Spinal cord (tissue), 10 donors: ENCODE measurements at places on chromosomes 11 and 22. TPM values are rescaled to one million over a fixed set of nuclear protein-coding genes. Genes with fewer than 3 reads are reported as not detected.
A peak's percentile ranks its signal among the peaks of the same experiment; 100 is the strongest.

Gene IFTAP
- total RNA-seq: 42.4 TPM

- no peak overlapping the region for H3K4me3 ChIP-seq
- H3K36me3 ChIP-seq: peaks cover 51% of the 10 kb centered on the region
- H3K27me3 ChIP-seq: no peaks in the 10 kb centered on the region
Observed at GRCh38 chr22:46390652-46391301, 55.3 kb downstream of the TRMU start.

DNA sequence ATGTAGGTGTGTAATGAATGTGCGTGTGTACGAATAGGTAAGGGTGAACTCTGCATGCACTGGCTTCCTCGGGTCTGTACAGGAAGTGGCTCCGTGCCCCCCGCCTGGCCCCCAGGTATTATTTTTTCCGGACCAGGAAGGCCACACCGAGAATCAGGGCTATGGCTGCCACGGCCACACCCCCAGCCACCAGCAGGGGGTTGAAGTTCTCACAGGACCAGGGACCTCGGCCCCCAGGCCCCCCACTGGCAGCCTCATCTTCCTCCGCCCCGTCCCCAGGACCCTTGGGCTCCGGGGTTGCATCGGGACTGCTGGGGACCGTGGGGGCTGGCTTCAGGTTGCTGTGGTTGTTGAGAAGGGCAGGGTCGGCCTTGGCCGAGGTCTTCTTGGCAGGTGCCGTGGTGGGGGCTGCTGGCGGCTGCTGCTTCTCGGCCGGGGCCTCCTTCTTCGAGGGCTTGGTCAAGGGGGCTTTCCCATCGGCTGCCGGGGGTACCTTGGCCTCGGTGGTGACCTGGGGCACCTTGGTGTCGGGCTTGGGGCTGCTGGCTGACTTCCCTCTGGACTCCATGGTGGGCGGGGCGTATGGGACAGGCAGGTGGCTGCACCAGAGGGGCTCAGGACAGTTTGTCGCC is 1.8 kb downstream of the CEND1 start:
- DNase-seq: no peak
- peaks cover 42% of the 10 kb centered on the region for H3K4me1 ChIP-seq
- peaks cover 3% of the 10 kb centered on the region for H3K27me3 ChIP-seq
- no peak overlapping the region for H3K27ac ChIP-seq
- H3K36me3 ChIP-seq: peaks cover 63% of the 10 kb centered on the region

DNA sequence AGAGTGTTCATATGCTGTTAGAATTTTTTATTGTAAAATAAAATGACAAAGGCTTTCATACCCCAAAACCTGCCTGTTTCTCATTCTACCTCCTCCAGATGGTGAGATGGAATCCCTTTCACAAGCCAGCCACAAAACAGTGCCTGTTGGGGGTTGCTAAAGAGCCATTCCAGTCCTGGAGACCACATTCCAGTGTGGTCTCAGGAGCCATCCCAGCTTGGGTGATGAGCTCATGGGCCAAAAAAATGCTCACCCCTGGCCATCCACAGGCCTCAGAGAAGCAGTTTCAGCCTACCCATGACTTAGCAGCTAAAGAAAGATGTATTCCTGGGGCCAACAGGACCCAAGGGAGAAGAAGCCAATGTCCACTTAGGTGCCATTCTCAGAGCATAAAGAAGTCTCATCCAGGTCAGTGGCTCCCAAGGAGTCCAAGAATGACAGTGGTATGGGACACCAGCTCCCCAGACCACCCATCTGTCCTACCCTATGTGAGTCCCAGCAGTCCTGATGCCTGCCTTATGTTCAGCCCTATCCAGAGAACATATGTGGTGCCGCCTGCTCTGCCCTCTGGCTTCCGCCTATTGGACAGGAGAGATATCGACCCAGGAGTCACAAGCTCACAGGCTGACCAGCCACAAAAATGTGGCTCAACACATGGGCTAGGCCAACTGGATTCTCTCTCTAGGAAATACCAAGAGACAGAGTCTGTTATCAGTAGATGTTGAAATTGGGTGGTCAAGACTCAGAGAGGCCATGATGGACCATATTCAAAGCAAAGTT is 26.4 kb downstream of the C11orf91 start:
- no peak overlapping the region for H3K4me3 ChIP-seq
- H3K27me3 ChIP-seq: no peaks in the 10 kb centered on the region
- peaks cover 4% of the 10 kb centered on the region for H3K36me3 ChIP-seq
- DNase-seq: no peak

DNA sequence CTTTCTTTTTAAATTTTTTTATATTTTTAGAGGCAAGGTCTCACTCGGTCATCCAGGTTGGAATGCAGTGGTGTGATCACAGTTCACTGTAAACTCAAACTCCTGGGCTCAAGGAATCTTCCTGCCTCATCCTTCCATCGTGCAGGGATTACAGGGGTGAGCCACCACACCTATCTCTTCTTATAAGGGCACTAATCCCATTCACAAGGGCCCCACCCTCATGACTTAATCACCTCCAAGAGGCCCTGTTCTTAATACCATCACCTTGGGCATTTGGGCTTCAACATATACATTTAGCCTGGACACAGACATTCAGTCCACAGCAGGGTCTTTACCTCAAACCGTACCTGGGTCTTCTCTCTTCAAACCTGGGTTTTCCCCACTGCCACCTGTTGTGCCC is 4.5 kb upstream of the GTSE1 start:
- DNase-seq: no peak
- no peak overlapping the region for H3K27ac ChIP-seq
- no peak overlapping the region for H3K4me3 ChIP-seq

Gene VSIG2
- total RNA-seq: 1.3 TPM

GRCh38 chr11:32008880-32009551 is 81.9 kb upstream of the RCN1 start:
- no peak overlapping the region for H3K4me3 ChIP-seq

Gene ROM1
- total RNA-seq: 4.8 TPM

- no peak overlapping the region for H3K27ac ChIP-seq
- H3K4me3 ChIP-seq: peak overlapping the region; percentile 12
- peaks cover 64% of the 10 kb centered on the region for H3K27me3 ChIP-seq
- peaks cover 40% of the 10 kb centered on the region for H3K4me1 ChIP-seq
Observed at GRCh38 chr22:50531962-50532674, 2.3 kb upstream of the TYMP start.

Gene INSC
- 9.2 TPM for total RNA-seq

DNA sequence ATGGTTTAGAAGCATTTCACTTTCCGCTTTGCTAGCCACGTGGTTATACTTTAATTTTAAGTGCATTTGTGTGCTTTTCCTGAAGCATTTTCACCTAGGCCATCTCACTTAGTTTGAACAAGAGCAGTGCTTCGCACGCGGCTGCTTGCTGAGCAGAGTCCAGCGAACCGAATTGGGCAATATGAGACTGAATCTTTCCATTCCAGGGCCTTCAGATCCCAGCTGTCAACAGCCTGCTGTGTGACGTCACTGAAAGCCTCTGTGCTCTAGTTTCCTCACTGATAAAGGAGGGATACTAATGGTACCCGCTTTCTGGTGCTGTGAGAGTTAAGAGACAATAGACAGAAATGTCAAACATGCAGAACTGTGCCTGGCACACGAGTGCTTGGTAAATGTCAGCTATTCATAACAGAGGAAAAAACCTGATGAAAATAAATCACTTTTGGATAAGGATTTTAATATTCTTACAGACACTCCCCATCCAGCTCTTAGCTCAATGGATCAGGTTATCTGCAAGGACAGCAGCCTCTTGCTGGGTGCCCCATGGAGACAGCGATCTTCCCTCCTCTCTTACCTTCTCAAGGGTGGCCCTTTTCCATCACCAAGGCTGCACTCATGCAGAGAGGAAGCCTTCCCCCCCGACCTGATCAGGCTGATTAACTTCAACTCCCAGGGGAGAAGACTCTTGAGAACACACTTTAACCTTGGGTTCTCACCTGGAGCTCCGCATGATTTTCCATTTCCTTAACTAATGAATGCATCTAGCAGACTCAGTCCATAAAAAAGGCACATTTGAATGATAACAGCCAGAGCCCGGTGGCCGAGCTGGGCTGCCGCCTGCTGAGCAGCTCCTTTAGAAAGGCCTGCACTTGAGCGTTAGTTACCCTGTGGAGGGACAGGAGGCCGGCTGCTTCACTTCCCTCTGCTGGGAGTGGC is 3.5 kb upstream of the GLB1L3 start:
- H3K4me1 ChIP-seq: peaks cover 18% of the 10 kb centered on the region
- peaks cover 59% of the 10 kb centered on the region for H3K27me3 ChIP-seq
- no peak overlapping the region for H3K27ac ChIP-seq
- DNase-seq: peak; percentile 26

DNA sequence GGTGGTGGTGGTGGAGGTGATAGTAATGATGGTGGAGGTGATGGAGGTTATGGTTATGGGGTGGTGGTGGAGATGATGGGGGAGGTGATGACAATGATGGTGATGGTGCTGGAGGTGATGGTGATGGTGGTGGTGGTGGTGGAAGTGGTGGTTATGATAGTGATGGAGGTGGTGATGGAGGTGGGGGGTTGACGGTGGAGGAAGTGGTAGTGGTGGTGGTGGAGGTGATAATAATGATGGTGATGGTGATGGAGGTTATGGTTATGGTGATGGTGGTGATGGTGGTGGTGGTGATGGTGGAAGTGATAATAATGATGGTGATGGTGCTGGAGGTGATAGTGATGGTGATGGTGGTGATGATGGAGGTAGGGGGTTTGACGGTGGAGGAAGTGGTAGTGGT is 16.9 kb upstream of the WNT7B start:
- H3K4me1 ChIP-seq: peaks cover 44% of the 10 kb centered on the region
- H3K27ac ChIP-seq: no peak overlapping the region
- no peak overlapping the region for H3K4me3 ChIP-seq
- H3K27me3 ChIP-seq: no peaks in the 10 kb centered on the region

Gene ACER3
- total RNA-seq: 15.7 TPM

- H3K4me3 ChIP-seq: no peak overlapping the region
- peaks cover 19% of the 10 kb centered on the region for H3K36me3 ChIP-seq
- no peak for DNase-seq
Observed at GRCh38 chr11:79067352-79067679, 373.5 kb downstream of the TENM4 start.

Gene GGT5
- total RNA-seq: 2.9 TPM

Gene ISX
- total RNA-seq: not detected

- peak overlapping the region; percentile 98 for H3K27ac ChIP-seq
- H3K4me3 ChIP-seq: peak overlapping the region; percentile 98
- no peak for DNase-seq
- no peaks in the 10 kb centered on the region for H3K36me3 ChIP-seq
Observed at GRCh38 chr11:93784935-93785360, 866 bp downstream of the MED17 start.

Gene GGTLC2
- not detected for total RNA-seq

DNA sequence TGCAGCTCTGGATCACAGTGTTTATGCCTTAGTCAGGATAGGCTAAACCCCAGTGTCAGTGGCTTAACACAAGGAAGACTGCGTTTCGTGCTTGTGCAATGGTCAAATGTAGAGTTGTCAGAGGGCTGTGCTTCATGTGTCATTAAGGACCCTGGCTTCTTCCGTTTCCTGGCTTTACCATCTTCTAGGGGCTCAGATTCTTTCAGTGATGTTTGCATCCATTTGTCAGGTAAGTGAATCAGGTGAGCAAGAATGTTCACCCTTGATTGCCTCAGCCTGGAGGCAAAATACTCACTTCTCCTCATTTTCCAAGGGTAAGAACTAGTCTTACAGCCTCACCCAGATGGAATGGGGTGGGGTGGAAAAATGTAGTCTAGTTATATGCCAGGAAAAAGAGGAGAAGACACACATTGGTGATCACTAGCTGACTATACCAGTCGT is 20.5 kb upstream of the AMOTL1 start:
- no peaks in the 10 kb centered on the region for H3K27me3 ChIP-seq
- no peak overlapping the region for H3K4me3 ChIP-seq
- H3K27ac ChIP-seq: no peak overlapping the region
- no peaks in the 10 kb centered on the region for H3K4me1 ChIP-seq
- no peak for DNase-seq
- no peaks in the 10 kb centered on the region for H3K36me3 ChIP-seq

DNA sequence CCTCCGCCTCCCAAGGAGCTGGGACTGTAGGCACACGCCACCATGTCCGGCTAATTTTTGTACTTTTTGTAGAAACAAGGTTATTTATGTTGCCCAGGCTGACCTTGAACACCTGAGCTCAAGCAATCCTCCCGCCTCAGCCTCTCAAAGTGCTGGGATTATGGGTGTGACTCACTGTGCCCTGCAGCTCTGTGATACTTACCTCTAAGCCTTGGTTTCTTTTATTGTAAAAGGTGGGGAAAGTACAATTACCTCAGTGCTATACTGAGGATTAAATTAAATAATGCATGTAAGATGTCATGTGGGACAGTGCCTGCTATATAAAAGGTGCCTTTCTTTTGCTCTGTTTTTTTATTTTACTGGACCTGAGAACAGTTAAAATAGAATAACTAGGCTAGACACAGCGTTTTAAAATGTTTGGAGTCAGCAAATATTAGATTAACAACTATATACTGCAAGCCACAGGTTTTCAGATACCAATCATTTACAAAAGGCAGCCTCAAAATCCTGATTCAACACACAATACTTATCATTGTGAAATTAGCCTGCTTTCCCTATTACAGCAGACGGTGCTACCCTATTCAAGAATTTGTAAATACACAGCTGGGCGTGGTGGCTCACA is 30.0 kb downstream of the PRR14L start:
- H3K27me3 ChIP-seq: no peaks in the 10 kb centered on the region
- DNase-seq: no peak

Gene CDON
- 34.7 TPM for total RNA-seq

DNA sequence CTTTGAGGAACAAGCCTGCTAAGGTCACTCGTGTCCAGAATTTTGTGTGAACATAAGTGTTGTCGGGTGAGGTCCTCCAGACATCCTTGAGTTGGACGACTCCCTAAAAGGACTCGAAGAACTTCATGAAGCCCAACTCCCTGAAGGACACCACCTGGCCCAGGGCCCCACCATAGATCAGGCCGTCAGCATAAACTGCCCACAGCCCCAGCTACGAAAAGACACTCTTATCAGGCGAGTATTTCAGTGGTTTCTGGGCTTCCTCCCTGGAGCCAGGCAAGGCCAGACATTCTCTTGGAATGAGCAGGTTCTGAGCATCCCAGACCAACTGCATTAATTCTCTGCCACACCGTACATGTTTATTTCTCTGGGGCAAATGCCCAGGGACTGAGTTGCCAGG is 170.1 kb downstream of the IGLL1 start:
- H3K27me3 ChIP-seq: peaks cover 3% of the 10 kb centered on the region
- H3K36me3 ChIP-seq: no peaks in the 10 kb centered on the region
- no peak overlapping the region for H3K27ac ChIP-seq
- peaks cover 11% of the 10 kb centered on the region for H3K4me1 ChIP-seq

GRCh38 chr22:40026641-40027040 is 31.9 kb downstream of the FAM83F start:
- H3K4me3 ChIP-seq: no peak overlapping the region
- H3K36me3 ChIP-seq: peaks cover 2% of the 10 kb centered on the region
- H3K27ac ChIP-seq: no peak overlapping the region
- no peaks in the 10 kb centered on the region for H3K27me3 ChIP-seq

Gene CARD18
- total RNA-seq: not detected

Gene MISFA
- total RNA-seq: 0.69 TPM

GRCh38 chr11:100004541-100004940 is 682.5 kb upstream of the ARHGAP42 start:
- no peak overlapping the region for H3K27ac ChIP-seq
- no peak overlapping the region for H3K4me3 ChIP-seq
- DNase-seq: no peak
- H3K36me3 ChIP-seq: no peaks in the 10 kb centered on the region
- H3K27me3 ChIP-seq: no peaks in the 10 kb centered on the region
